Mesenchymal stem cell (in vitro differentiated cells and primary cell): ENCODE measurements at places on chromosomes 2 and 18.

DNA sequence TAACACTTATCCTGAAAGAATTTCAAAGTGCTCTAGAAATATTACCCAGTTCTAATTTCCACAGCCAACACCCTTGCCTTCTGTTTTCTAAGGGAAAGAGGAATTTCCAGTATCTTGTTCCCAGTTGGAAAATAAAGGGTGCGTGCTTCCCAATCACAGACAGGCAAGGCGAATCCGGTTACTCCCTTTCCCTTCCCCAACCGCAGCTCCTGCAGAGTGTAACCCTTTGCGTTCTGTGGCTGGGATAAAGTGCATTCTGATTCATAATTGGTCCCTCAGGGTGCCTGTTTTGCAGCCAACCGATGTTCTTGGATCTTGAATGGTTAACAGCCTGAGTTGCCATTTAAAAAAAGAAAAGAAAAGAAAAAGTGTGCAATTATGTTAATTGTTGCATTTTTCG lies 40.6 kb upstream of the PGAP1 start:
- DNase-seq = no peak

GRCh38 chr2:138202762-138203161 lies 238.5 kb downstream of the HNMT start:
- no peak for DNase-seq

DNA sequence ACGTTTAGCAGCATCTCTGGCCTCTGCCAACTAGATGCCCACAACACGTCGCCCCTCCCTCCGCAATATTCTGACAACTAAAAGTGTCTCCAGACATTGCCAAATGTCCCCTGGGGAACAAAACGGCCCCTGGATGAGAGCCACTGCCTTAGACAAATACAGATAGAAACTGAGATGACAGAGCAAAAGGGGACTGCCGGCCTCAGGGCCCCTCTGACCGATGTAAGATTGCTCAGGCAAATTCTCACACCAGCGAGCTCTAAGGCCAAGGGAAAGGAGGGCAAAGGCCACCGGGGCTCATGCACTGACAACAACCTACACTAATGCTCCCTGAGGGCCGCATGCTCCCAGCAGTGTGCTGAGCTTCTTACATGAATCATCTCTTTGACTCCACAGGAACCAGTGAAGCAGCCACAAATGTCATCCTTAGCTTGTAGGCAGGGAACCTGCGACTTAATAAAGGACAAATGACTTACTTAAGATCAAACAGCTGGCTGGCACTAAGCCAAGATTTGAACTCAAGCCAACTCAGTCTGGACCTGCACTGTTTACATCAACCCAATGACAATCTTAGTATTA lies 228.5 kb downstream of the TTC32 start:
- DNase-seq = peak; percentile 46

- DNase-seq = peak; percentile 49
Measured at GRCh38 chr2:20304411-20304810, 46.2 kb downstream of the PUM2 start.

DNA sequence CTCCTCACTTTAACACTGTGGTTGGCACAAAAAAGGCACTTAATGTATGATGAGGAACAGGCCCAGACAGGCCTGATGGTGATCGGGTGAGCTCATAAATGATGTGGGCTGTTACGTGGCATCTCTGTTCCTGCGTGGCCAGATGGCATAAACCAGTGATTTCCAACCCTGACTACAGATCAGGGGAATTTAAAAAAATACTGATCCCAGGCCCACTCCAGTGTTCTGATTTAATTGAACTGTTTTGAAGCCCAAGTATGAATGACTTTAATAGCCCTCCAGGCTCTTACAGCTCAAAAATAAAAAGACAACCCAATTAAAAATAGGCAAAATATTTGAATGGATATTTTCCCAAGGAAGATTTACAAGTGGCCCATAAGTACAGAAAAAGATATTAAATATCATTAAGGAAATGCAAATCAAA lies 48.2 kb downstream of the LIPG start:
- no peak for DNase-seq

DNA sequence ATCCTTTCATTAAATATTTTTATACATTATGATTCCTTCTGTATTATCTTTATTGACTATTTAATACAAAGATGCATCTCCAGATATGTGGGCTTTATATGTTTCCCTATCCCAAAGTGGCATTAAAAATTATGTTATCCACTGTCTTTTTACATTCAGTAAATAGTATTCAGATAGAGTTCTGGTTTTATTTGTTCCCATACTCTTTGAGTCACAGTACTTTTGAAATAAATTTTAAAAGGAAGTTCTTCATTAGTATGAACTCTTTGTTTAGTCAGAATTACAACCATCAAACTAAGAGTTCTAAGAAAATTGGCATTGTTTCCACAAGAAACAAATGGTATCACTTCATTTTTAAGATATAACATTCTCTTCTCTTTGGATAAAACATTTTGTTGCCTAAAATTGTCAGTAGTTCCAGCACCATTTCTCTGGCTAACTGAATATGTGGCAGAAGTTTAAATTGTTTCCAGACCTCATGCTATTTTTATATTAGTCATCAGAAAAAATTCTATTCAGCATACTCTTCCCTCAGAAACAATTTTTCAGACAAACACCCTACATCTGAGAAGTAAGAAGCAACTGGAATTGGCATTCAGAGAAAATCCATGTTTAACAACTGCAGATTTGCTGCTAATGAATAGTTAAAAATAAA lies 88.5 kb upstream of the COL5A2 start:
- peak; percentile 33 for DNase-seq

GRCh38 chr2:111072220-111072871 lies 48.4 kb upstream of the BCL2L11 start:
- peak; percentile 72 for DNase-seq

- no peak for DNase-seq
Measured at GRCh38 chr2:68632021-68632420, 11.4 kb upstream of the PROKR1 start.

DNA sequence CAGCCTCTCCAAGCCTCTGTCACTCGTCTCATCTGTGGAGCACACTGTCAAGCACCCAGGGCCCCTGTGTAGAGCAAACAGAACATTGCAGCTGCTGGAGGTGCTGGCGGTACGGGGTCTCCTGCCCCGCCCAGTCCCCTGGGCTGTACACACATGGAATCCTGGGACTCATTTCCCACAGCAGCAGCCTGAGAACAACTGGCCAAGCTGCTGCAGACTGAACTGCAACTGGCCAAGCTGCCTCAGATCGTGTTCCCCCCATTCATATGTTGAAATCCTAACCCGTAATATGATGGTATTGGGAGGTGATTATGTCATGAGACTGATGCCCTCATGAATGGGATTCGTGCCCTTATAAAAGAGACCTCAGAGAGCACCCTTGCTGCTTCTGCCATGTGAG lies 130.5 kb downstream of the NCK2 start:
- no peak for DNase-seq

GRCh38 chr18:63834471-63835113 lies 52.9 kb upstream of the SERPINB2 start:
- DNase-seq = no peak

DNA sequence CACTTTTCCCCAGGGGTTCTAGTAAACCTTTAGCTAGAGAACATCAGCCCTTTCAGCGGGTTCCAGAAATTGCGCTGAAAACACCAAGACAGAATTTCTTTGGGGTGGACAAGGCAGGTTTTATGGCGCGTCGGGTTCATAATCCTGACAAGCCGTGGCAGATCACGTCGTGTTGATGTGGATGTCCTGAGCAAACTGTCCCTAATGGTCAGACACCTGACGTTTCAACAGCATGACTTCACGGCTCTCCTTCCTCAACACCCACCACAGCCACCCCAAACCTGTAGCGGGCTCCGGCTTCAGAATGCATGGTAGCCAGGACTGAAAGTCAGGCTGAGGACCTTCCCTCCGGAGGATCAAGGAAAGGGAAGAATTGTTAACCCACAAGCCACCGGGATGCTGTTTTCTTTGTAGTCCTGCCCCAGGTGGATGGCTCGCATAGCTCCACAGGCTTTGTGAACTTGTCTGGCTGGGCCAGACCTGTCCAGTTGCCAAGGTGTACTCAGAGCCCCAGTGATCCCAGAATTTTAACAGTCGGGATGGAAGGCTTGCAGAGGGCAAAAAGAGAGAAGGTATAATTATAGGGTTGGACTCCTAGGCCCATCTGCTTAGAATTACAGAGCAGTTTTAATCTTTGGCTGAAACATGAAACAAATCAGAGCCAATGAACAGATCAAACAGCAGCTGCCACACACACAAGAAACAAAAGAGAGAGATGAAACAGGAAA lies 1.5 kb downstream of the APCDD1 start:
- no peak for DNase-seq

DNA sequence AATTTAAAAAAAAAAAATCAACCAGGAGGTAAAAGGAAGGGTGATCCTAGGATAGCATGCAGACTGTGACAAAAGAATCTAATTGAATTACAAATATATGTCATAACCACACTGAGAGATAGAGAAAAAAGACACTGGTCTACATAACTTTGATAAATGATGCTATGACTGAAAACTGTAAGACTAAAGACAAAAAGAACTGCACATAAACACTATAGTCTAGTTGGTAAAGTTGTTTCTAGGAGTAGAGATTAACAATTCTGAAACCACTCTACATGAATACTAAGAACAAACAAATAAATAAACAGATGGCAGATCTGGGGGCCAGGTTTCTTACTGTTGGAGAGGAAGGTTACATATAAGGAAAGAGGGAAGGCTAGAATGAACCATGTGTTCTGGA lies 14.6 kb upstream of the CHAC2 start:
- no peak for DNase-seq

DNA sequence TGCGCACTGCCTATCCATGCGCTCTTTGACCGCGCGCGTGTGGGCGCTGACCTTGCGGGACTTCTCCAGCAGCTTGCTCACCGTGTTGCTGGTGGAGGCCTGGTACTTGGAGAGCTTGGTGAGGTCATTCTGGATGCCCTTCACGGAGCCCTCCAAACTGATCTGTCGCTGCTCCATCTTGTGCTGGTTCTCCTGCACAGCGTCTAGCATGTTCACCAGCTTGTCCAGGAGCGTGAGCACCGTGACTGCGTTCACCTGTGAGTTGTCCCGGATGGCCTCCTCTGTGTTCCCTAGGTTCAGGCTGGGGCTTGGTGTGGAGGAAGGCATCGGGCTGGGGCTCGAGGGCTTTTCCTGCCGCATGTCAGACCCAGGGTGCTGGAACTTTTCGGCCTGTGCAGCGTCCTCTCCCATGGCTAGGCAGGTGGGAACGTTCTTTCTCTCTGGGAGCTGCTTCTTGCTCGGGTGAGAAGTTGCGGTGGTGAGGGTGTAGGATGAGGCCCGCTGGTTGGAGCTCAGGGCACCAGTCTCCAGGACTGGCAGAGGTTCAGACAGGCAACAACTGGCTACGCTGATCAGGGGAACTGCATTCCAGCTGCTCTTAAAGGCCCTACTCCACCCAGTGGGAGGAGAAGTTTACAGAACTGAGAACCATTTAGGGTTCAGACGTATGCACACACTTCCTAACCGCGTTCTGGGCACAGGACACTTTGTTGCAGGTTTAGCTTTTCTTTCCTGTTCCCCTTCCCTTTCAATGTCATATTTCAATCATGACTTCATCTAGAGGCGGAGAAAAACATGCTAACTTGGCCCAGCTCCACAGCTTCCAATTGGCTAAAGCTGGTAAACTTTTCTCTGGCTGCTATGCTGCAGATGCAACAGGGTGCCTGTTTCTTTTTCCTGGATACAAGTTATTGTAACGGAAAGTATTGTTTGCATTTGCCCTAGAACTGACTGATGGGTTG lies at the start of gene CAVIN2:
TSS of gene CAVIN2 (minus strand) at position 574 of the 962 bp plus-strand sequence. CDS start at position 411, 163 bp downstream.
- peak; percentile 80 for DNase-seq

DNA sequence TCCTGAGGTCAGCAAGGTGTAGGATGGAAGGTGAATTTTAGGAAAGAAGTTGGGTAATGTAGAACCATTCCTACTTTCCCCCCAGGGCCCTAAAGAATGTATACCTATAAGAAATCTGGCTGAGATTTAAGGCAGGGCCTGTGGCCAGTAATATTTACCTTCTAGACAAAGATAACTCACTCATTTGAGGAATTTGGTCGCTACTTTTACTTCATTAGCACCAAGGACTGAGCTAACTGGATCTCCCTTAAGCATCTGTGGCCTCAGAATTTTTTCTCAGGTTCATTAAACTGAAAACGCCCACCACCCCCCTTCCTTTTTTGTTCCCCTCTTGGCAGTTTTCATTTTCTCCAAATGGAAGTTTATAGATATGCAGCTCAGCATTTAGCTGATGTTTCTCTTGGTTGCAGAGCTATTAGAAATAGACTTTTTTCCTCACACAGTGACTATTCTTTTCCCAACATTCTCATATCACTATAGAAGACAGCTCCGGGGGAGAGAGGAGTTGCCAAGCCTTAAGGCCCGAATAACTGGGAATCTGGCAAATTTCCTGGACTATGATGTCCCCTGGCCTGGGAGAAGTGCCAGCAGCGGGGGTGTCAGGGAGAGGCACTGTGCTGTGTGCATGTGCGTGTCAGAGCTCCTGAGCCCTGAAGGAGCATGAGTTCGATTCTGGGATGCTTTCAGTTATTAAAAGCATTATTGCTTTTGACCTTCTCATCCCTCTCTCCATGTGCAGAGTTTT lies 310.9 kb downstream of the PRKCE start:
- peak; percentile 36 for DNase-seq

GRCh38 chr18:23012249-23012648 lies 79.1 kb downstream of the RBBP8 start:
- DNase-seq = no peak

DNA sequence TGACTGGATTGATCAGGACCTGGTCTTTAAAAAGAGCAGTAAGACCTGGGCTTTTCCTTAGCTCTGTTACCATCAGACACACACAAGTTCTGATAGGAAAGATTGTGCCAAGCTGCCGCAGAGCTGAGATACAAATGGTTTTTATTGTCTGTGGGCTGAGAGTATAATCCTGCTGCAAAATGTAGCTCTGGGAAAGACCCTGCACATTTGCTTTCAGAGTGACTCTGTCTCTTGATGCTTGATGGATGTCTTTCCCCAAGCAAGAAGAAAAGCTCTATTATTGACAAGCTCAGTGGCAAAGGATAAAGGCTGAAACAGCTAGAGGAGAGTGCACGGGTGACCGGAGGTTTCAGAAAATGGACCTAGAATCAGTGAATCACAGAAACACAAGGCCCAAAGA lies 95.3 kb upstream of the PARD3B start:
- no peak for DNase-seq

- DNase-seq = peak; percentile 75
Measured at GRCh38 chr2:32772638-32773447, 145.0 kb downstream of the TTC27 start.

DNA sequence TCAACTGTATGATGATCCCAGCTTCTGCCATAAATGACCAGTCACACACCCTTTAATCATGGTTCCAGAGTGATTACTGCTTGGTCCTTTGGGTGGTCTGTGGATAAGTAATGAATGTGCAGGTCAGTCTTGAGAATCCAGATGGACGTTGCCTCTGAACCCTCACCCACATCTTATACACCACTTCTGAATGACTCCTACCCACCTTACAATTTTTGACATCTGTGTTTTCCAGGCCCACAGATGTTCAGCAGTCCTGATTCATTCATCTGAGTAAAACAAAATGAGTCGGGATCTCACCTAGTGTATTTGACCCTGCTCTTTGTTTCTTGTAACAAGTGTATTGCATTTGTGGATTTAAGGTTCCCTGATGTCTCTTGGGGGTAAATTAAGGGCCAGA lies 194.1 kb upstream of the CCDC68 start:
- DNase-seq = no peak
